Kasumi-1 (cell line): ENCODE measurements at places on chromosomes 2 and 18.

DNA sequence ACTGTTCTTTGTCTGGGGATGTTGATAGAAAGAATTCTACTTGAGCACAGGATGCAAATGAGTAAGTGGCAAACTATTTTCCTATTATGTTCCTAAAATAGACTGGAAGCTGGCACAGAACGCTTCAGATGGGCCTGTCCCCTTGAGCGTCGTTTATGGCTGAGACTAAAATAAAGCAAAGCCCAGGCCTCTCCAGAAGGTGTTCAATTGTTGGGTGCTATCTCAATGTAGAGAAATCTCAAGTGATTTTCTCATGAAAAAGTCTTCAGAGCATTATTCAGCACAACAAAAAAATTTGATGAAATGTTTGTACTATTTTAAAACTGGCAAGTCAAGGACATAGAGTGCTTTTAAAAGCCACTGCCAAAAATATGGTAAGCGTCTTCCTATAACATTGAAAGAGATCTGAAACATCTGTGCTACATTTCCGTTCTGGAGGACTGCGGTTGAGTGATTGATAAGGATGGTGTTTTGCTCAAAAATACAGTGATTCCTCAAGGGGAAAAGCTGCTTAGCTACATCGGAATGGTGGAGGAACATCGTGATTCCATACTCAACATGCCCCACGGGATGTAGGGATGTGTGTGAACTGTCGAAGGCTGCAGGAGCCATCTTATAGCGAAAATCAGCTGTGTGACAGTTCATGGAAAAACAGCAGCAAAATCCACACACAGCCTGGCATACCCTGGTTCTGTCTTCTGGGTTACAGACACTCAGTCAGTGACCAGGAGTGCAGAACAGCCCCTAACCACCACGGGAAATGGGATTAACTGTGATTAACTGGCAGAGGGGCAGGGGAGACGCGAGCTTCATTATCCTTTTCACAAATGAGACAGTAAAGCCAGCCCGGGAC, 10.4 kb upstream of the LRRFIP1 start:
- peak; percentile 73 for DNase-seq

- DNase-seq = no peak
These were observed 100.0 kb upstream of the CXCR4 start for GRCh38 chr2:136217996-136218395.

DNA sequence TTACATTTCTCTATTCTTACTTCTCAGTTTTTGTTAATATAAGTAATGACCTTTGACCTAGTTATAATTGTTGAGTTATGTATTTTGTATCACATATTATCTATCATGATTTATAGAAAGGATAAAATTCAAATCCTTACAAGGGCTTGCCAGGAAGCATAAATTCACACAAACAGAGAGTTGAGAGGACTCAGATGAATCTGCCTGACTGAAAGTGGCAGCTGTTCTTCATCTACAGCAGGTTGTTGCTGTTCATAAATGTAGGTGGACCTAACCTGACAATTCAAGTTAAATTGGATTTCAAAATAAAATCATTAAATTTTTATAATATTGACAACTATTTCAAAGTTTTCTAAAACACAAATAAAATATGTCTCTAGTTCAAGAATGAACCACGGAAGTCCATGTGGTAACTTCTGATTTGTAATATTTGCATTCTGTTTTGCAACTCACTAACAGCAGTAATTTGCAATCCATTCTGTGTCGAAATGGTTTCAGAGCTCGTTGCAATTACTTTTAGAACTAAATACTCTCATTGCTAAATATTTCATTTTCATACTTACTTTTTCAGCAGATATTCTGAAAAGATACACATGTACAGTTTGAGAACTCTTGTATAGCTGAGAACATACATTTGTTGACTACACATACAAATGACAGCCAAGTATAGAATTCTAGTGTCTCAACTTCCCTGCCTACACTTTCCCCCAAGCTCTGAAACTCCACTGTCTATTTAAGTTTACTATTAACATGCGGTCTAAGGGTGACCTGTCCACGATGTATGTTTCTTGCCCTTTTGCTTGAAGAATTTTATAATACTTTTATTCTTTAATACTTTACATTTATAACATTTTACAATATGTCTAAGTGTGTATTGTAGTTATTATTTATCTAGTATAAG, 25.7 kb downstream of the SCN7A start:
- DNase-seq = no peak

DNA sequence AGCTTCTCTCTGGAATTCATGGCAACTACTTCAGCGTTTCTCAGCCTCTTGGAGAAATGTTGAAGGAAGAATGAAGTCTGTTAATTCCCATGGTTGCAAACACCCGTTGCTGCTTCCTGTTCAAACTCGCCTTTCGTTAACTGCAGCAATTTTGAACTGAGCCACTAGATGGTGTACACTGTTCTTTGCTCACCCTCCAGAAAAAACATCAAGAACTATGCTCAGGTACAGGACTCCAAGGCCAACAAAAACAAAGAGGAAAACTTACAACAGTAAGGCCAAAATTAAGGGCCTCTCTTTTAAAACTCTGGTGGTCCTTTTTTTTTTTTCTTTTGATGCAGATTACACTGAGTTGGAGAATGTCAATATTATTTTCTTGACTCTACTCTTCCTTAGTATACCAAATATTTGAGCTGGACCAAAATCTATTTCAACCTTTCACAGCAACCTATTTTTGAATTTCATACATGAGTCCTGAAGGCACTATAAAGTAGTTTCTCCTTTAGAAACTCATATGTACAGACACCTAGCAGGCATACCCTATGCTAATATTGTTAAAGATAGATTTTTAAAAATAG, 58.2 kb downstream of the KLHL14 start:
- DNase-seq = peak; percentile 91

DNA sequence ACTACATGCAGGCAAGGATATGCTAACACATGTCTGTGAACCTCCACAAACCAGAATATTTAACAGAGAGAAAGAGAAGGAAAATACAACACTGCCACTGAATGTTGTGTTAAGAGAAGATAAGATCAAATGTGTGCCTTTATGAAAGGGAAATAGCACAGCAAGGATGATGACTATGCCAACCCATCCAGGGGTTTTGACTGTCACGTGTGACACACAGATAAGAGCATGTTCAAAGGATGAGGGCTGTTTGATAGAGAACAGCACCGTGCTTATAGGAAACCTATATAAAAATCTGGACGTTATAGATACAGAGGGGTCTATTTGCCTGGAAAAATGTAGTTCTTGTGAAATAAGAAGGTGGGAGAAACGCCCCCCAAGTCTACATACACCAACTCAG, 911.8 kb downstream of the CPS1 start:
- DNase-seq = no peak

DNA sequence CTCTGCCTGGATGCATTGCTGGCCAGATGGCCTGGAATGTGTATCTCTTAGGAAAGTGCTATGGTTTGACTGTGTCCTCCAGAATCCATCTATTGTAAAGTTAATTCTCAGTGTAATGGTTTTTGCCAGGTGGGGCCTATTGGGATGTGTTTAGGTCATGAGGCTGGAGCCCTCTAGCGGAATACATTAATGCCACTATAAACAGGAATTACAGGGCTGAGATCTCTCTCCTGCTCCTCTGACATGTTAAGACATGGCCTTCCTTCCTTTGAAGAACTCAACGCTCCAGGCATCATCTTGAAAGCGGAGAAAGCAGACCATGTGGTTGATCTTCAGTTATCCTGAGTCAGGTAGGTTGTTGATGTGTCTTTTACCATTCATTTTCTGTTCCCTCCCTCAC, 276.4 kb downstream of the RPIA start:
- no peak for DNase-seq

- DNase-seq = no peak
These were observed 2.6 kb downstream of the EVA1A start for GRCh38 chr2:75558136-75558535.

DNA sequence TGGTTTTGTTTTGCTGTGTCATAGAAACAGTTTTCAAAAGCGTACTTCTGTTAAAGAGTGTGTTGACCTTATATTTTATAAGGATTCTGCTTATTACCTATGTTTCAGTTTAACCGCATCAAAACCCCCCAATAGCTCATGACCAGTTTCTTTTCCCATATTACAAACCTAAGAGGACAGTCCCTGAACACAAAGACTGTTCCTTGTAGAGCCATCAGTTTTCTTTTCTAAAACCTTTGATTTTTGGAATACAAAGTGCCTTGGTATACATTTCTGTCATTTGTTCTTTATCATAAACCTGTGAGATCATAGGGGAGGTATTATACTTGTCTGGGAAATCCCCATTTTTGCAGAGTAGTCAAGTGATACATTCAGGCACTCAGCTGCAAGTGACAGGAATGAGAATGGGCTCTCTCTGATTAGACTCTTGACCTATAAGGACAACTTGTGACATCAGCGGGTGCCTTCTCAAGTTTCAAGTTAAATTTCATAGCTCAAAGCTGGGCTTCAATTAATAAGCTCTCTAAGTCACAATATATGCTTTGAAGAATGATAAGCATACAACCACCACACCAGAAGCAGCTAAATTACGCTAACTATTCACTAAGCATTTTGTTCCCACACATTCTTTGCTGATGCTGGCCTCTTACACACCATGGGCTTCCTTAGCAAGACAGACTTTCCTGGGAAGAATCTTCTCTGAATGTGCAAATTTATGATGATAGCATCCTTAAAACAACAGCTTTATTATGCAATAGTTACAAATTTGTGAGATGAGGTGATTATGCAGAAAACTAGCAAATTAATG, 97.5 kb upstream of the CD302 start:
- no peak for DNase-seq

- DNase-seq = no peak
These were observed 184.3 kb downstream of the SH3BP4 start for GRCh38 chr2:235135990-235136561.

GRCh38 chr2:21429747-21430146, 306.0 kb downstream of the TDRD15 start:
- DNase-seq = no peak

- no peak for DNase-seq
These were observed 40.0 kb downstream of the MARCO start for GRCh38 chr2:118982039-118982438.

- DNase-seq = no peak
These were observed 76.2 kb upstream of the ODC1 start for GRCh38 chr2:10524341-10524740.

DNA sequence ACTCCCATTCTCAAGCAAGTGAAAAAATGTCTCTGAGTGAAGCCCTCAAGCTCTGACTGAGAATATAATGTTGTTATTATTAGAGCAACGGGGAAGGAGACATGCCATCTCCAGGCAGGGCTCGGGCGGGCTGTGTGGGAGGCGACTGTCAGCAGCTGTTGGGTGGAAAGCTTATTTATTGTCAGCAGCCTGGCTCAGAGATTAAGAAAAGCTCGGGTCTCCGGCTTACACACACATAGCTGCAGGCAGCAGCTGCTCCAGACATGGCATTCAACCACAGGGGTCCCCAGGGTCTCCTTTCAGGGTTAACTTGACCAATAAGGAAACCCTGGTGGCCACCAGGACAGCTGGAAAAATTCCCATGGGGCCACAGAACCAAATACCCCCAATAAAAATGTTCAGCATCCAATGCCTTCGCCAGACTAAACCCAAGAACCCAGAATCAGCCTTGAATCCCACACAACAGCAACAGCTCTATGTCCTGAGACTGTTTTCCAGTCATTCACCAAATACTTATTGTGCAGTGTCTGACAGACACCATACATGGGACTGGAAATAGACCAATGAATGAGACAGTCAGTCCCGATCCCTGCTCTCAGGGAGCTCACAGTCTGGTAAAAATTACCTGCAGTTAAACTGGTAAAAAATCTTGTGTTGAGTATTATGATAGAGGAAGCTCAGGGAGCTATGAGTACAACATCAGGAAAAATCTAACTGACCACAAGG, 70.5 kb upstream of the RTN4 start:
- peak; percentile 49 for DNase-seq

DNA sequence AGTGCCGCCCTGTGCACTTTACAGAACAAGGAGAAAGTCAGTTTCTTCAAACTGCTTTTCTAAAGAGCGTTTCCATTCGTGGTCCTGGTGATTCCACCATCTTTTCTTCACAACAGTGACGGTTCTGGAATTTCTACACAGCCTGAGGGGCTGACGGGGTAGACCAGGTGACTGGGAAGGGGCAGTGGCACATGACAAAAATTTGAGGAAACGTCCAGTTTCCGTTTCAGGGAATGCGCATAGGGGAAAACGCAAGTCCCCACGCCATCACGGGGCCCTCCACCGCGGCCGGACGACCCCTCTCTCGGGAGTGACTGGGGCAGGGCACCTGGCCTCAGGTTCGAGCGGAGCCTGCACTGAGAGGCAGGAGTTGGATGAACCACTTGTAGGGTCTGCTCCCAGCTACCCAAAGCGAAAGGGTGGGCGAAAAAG, 980 bp upstream of the SPTBN1 start:
- DNase-seq = no peak

GRCh38 chr18:76524900-76525698, 30.1 kb upstream of the ZNF516 start:
- no peak for DNase-seq

GRCh38 chr2:160683206-160683605, 189.6 kb upstream of the RBMS1 start:
- DNase-seq = no peak

- DNase-seq = no peak
These were observed 8.5 kb downstream of the OTX1 start for GRCh38 chr2:63058921-63059792.

DNA sequence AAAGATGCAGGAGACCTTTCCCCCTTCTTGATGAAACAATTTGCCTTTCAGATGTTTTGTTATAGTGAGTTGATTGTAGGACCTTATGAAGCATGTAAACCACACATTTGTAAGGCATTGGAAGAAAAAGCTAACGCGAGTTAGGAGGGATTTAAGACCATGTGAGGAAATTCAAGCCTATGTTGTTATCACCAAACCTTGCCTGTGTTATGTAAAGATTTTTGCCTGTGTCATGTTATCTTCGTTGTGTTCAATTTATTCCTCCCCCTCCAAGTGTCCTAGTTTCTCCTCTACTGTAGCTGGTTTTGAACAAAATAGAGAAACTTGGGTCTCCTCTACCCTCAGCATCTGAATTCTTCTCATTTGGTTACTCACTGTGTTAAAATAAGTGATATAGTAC, 173.0 kb downstream of the NEDD4L start:
- no peak for DNase-seq

- no peak for DNase-seq
These were observed 12.8 kb upstream of the MSGN1 start for GRCh38 chr2:17803497-17803896.

DNA sequence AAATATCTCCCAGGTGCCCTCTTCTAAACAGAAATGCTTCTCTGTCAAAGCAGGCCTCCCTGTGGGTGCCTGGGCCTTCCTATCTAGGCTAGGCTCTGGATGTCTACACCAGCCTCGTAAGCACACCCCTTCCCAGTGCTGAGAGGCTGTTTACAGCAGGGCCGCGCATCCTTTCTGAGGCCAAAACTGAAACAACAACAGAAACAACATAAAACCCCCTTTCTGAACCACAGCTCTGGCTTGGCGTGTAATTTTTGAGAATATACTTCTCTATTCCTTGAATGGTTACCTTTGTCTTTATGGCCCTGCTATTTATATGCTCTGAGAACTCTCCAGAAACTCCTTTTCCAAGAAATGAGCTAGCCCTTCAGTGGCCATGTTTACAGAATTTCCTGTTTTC, 118.4 kb downstream of the BCL2L11 start:
- DNase-seq = no peak

GRCh38 chr2:85678377-85678776, 10.4 kb upstream of the SFTPB start:
- no peak for DNase-seq
